ENCODE measurements at places on chromosomes 3 and 15.
A peak's percentile ranks its signal among the peaks of the same experiment; 100 is the strongest.

- DNase-seq, result no peak
Observed at GRCh38 chr15:76108021-76108723, 48.4 kb downstream of the TMEM266 start.

DNA sequence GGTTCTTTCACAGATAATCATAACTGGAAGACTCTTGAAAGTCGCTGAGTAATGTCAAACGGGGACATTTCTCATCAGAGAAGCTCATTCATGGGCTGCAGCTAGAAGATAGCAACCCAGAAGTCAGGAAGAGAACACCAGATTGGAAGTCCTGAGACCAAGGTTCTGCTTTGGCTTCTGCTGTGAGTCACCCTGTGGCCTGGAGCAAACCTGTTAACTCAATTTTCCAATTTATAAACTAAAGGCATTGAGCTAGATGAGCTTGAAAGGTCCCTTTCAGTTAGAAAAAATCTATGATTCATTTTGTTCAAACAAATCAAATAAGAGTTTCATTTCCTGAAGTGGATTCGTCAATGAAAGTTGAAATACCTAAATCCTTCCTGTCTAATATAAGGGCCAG lies 402.2 kb downstream of the EPHB1 start:
- no peak for DNase-seq

DNA sequence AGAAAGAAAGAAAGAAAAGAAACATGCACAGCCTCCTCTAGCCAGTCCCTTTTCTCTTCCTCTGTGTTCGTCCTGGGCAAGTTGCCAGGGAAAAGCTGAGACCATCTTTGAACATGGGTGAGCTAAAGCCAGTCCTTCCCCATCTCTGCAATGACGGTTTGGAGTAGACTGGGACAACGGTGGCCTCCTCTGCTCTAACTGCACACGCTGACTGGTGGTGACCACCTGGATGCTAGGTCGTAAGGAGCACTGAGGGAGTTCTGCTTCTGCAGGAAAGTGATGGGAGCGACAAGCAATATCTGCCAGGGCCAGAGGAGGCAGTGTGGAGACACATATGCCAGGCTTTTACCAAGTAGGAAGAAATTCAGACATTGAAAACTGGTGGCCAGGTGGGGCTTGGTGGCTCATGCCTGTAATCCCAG lies 111.7 kb downstream of the NUP210 start:
- no peak for DNase-seq

- DNase-seq, result no peak
Observed at GRCh38 chr15:25787855-25788520, 75.1 kb downstream of the ATP10A start.

DNA sequence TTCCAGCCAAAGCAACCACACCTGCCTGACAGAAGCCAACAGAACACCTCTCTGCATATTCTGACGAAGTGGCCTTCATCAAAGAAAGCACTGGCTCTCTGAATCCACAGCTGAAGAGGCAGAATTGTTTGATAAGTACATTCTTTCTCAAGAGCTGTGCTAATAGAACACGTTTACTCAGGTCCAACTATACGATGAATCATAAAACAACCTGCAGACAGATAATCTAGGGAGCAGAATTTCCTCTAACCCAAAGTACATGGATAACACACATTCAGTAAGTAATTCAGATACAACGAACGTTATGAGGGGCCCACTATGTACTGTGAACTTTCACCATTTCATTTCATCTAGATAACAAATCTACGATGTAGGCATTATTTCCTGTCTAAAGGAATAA lies 25.4 kb downstream of the ALDH1A2 start:
- no peak for DNase-seq

- no peak for DNase-seq
Observed at GRCh38 chr3:178567611-178568010, 31.4 kb downstream of the KCNMB2 start.

DNA sequence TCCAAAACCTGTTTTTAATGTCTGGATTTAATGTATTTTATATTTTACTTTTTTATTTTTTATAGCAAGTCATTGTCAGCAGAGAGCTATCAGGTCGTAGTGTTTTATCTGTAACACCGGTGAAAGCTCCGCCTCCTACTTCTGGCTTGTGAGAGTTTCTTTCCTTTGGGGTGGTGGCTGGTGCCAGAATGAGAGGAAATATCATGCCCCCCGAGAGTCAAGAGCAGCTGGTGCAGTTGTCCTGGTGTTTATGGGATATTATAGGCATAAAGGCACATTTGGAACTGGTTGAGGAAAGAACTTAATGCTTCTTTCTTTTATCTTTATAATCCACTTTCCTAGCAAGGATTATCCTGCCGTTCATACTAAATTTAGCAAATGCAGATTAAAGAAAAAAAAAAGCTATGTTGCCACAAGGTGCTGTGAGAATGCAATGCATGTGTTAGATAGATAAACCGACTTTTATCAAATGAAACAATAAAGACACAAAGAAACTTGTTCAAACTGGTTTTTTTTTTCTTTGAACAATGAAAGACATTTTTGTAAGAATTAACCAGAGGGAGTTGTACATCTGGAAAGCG lies 260.1 kb upstream of the PLSCR5 start:
- peak; percentile 22 for DNase-seq

All from right hindlimb (tissue), 1 donor.